GM13976 (cell line): ENCODE measurements at places on chromosomes 3 and 15.
A peak's percentile ranks its signal among the peaks of the same experiment; 100 is the strongest.

DNA sequence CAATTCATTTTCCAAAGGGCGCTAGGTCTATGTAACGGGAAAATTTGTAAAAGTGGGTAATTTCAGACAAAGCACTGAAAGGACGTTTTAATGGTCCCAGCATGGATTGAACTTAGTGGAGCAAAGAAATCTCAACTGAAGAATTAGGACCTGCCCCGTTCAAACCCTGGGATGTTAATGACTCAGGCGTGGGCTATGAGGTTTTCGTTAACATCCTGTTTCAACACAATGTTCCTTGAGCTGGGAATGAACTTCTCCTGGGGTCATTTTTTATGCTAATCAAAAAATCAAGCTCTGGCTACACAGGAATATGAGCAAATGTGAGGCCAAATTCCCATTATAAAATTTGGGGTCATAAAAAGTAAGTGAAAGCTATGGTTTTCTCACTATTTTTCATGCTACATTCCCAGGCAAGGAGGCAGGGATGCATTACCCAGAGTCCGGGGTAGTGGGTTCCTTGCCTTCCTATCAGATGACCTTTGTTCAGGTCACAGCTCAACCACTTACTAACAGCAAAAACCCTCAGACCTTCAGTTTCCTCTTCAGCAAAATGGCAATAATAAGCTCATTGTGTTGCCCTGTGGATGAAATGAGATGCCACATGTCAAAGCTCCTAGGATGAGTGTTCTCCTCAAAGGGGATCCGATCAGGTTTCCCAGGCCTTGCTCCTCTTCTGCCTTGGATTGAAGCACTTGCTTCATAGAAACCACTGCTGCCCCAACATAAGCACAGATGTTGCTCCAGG, 271.4 kb downstream of the ARRDC4 start:
- no peak for DNase-seq

- peak; percentile 29 for DNase-seq
These were observed 56.6 kb upstream of the POMGNT2 start for GRCh38 chr3:43162230-43163084.

DNA sequence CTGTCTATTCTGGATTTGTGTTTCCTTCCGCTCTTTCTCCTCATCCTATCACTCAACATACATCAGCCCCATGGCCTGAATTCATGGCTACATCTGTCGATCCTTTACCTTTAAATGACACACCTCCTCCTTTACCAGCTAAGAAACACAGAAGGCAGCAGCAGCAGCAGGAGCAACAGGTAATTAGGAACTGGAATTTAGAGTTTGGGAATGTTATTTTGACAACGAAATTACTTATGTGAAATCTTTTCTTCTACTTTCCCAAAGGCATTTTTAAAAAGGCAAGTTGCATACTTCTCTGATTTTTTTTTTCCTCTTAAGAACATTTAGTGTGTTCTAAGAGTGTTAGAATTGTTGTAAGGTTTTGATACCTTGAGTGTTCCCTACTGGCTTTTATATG, 29.1 kb upstream of the ABHD10 start:
- no peak for DNase-seq

DNA sequence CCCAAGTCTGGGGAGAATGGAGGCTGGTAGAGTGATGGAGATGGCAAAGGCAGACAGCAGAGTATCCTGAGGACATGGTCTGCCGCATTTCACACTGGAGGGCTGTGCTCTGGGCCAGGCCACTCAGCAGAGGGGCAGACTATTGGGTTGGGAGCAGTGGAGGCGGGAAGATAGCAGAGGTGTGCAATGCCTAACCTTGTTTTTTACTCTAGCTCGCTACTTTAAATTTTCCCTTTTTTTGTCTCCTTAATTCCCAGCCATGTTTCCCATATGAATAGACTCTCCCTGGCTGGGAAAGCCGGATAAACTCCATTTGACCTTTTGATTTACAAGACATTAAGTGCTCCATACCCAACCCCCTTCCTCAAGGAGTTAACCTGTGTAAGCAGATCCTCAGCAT, 33.5 kb upstream of the ST6GAL1 start:
- DNase-seq: no peak

DNA sequence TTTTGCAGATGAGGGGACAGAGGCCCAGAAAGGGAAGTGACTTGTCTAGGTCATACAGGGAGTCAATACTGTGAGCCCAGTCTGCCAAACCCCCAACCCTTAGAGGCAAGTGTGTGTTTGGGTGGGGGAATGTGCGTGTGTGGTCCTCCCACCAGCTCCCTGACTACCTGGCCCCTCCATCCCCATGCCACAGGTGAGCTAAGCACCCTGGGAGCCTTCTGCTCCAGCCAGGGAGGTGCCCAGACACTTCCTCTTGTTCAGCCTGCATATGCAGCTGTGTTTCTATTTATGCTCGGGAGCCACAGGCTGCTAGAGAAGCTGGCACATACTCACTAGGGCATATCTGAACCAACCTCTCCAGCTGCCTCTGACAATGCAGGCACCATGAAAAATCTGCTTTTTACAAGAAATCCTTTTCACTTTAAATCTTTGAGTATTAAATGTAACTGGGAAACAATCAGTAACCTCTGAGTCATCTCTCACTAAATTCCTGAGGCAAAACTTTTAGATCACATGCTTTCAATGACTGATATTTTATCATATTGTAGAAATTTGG, 20.7 kb downstream of the TBC1D2B start:
- no peak for DNase-seq

GRCh38 chr3:176992978-176993377, 204.3 kb downstream of the TBL1XR1 start:
- no peak for DNase-seq

- DNase-seq: peak; percentile 86
These were observed 2.6 kb upstream of the APEH start for GRCh38 chr3:49671291-49672288.
